ENCODE measurements at places on chromosomes 7 and 10.

GRCh38 chr10:43410345-43410744 lies 1.4 kb upstream of the HNRNPF start:
- no peak for DNase-seq

GRCh38 chr7:124643311-124643811 lies 122.2 kb downstream of the GPR37 start:
- no peak for DNase-seq

DNA sequence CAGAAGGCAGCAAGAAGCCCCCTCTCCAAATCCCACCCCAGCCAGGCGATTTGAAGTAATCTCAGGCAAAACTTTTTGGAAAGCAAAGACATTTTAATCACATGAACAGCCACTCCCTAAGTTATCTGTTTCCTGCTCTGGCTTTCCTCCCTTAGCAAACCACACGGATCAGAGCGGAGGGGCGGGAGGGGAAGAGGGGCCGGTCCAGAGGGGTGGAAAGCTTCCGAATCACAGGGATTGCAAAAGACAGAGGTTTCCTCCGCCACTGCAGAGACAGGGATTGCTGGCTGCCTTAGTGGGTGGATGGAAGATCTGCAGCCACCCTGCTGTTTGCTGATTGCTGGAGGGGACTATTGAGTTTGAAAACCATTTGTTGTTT lies 41.2 kb downstream of the ZCCHC24 start:
- DNase-seq, result no peak

DNA sequence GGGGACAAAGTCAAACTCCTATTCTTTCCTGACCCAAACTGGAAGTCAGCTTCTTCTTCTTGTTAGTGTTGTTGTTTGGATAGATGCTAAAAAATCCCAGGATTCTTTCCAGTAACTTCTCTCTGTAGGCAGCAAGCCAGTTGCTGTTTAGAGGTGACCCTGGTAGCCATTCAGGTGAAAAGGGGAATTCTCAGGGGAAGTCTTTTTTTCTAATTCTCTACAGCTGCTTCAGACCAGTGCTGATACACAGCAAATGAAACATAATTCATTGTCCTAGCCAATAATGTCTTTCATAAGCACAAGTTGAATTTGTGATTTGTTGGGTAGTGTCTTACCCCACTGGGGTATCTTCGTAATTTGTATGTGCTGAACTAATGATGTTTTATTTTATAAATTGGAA lies 357.3 kb downstream of the BBS9 start:
- DNase-seq, result peak; percentile 8
